Activated T-cell treated with anti-CD3 and anti-CD28 coated beads, Interleukin-2, amount 50 U/mL, for 72 hours (primary cell): ENCODE measurements at places on chromosomes 16 and 17.

GRCh38 chr16:5010576-5011329 is 23.0 kb downstream of the NAGPA start:
- DNase-seq: no peak

GRCh38 chr17:74831444-74832146 is 28.1 kb downstream of the GRIN2C start:
- no peak for DNase-seq

GRCh38 chr17:61410141-61411010 is 10.7 kb downstream of the TBX2 start:
- DNase-seq: peak; percentile 86

- no peak for DNase-seq
Measured at GRCh38 chr17:50642071-50642721, 7.5 kb downstream of the ABCC3 start.

- no peak for DNase-seq
Measured at GRCh38 chr17:66978514-66979061, 14.1 kb downstream of the CACNG4 start.

DNA sequence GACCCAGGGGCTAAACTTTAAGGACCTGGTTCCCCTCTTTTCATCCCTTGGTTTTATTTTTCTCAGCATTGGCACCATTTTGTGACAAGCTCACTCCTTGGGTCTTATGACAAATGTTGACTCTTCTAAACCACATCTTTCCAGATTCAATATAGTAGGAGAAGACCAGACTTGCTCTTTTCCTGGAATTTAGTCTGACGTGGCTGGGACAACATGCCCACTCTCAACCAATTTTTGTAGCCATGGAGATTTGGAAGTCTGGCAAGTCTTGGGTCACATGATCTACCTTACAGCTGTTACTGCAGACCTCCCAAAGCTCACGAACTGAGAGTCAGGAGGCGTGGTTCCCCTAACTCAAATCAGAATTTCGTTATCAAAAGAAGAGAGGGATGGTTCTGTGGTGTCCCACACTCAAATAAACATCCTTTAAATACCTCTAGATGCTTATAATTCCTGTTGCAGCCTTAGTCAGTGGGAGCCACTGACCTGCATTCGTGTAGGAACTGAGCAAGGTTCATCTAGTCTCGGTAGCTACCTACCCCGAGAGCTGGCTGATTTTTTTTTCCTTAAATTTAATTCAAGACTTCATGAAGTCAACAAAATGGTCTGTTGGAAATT is 683.5 kb downstream of the MAF start:
- no peak for DNase-seq

- DNase-seq: no peak
Measured at GRCh38 chr17:77907497-77908461, 50.7 kb upstream of the TNRC6C start.

DNA sequence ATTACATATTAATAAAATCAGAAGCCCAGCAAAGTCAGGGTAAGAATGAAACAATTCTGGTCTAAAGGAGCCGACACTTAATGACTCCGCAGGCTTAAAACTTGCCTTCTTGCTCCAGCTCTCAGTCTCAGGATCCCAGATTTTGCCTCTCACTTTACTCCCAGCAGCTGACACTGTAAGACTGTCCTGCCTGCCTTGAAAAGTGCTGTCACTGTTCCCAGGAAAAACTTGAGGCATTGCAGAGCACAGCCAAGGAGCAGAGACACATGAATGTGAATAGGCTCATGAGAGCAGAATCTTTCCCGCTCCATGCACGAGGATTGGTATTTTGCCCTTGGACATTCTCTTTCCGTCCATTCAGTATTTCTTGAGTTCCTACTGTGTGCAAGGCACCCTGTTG is 457.6 kb upstream of the ZFHX3 start:
- DNase-seq: no peak

DNA sequence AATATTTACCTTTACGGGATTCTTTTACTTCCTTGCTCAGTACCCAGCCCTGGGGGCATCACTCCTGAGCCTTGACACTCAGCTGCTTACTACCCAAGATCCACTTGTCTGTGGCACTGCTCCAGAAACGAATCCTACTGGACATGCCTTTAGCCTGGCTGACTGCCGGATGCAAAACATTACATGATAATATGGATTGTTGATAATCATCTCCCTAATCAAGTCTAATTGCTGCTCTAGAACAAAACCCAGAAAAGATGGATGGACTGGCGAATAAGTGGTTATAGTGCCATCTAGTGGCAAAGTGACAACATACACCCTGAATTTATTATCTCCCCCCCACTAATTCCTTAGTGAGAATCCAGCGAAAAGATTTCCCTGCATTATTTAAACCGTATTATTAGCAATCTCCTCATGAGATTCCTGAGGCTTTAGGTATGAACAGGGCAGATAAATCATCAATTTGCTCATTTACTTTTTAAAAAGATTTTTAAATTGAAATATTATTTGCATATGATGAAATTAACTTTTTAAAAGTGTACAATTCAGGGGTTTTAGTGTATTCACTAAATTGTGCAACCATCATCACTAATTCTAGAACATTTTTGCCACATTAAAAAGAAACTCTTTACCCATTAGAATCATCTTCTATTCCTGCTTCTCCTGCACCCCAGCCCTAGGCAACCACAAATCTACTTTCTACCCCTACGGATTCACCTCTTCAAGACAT is 61.6 kb downstream of the RGS9 start:
- no peak for DNase-seq

GRCh38 chr17:17742688-17743390 is 61.6 kb downstream of the RAI1 start:
- no peak for DNase-seq

- no peak for DNase-seq
Measured at GRCh38 chr16:2817340-2818271, 569 bp downstream of the PRSS21 start.
